Activated CD4-positive, alpha-beta T cell treated with anti-CD3 and anti-CD28 coated beads, Interleukin-2, amount 10 ng/mL, durations not matched to agents 24 days and 14 days (primary cell): ENCODE measurements at places on chromosomes 11 and 22. TPM values are rescaled to one million over a fixed set of nuclear protein-coding genes. Genes with fewer than 3 reads are reported as not detected.

GRCh38 chr11:726278-727220 lies 20.5 kb downstream of the EPS8L2 start:
- peaks cover 11% of the 10 kb centered on the region for H3K4me1 ChIP-seq
- H3K27me3 ChIP-seq: peaks cover 8% of the 10 kb centered on the region
- peak overlapping the region; percentile 69 for H3K4me3 ChIP-seq
- peak overlapping the region; percentile 62 for H3K27ac ChIP-seq
- peak; percentile 88 for DNase-seq

Gene SGSM1
- total RNA-seq: 0.14 and 0.19 TPM in 2 replicates

Gene FAT3
- total RNA-seq: not detected in 2 replicates

DNA sequence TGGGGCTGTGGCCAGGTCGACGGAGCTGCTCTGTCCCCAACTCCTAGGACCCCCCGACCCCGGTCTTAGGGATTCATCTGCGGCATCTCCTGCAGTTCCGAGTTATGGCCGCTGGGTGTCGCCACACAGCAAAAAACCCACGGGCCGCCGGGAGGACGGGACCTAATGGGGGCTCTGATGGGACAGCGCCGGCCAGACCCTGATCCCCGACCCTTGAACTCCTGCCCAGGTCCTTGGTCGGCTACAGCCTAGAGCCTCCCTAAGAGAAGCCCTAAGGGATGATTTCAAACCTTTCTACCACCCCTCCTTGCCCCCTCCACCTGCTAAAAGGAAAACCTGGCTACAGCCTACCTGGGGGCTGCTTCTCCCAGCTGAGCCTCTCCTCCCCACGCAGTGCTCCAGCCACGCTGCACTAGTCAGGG lies 30.8 kb upstream of the LRRC10B start:
- H3K4me3 ChIP-seq: no peak overlapping the region
- peak; percentile 85 for DNase-seq
- no peak overlapping the region for H3K27ac ChIP-seq
- no peaks in the 10 kb centered on the region for H3K27me3 ChIP-seq

DNA sequence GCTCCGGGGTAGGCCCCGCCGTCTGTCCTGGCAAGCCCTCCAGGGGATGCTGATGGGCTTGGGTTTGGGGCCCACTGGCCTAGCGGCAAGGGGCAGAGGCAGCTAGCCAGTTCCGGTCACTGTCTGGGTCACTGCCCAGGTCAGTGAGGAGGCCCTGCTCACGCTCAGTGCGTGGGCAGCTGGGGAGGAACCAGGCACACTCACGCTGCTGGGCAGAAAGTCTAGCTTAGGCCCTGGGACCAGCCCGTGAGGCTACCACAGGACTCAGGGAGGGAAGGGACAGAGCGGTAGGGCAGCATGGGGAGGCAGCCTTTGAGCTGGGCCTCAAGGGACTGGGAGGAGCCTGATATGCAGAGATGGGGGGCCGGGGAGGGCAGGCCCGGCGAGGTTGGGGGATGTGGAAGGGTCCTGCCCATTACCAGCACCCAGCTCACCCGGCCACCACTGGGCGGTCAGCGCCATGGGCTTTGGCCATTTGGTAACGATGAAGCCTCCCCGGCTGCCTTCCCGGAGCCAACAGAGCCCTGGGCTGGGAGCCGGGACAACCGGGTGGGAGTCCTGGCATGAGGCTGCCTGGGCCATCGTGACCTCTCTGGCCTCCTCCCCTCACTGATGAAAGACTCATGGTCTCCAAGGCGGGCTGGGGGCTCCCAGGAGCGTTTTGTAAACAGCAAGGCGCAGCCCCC lies 14.2 kb downstream of the SHISAL1 start:
- DNase-seq: no peak
- H3K4me1 ChIP-seq: no peaks in the 10 kb centered on the region
- H3K27me3 ChIP-seq: peaks cover 2% of the 10 kb centered on the region
- H3K36me3 ChIP-seq: no peaks in the 10 kb centered on the region
- H3K27ac ChIP-seq: no peak overlapping the region
